ENCODE measurements at places on chromosomes 16 and 17.
A peak's percentile ranks its signal among the peaks of the same experiment; 100 is the strongest.

- DNase-seq: no peak
These were observed 10.7 kb upstream of the EPOP start for GRCh38 chr17:38685491-38685890.

DNA sequence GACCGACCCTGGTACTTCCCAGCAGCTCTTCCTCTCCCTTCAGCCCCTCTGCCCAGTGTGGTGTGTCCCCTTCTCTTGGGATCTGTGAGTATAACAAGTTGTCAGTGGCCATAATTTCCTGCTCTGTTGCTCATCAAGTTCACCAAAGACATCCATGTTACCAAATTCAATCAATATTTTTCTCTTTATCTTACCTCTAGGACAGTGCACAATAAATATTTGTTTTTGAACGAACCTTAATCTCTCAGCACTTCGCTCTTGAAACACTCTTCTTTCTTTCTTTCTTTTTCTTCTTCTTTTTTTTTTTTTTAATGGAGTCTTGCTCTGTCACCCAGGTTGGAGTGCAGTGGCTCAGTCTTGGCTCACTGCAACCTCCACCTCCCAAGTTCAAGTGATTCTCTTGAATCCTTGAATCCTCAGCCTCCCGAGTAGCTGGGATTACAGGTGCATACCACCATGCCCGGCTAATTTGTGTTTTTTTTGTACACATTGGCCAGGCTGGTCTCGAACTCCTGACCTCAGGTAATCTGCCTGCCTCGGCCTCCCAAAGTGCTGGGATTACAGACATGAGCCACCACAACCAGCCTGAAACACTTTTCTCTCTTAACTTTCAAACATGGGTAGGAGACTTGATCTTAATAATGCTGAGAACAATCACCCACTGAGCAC lies 2.7 kb upstream of the UMOD start:
- DNase-seq: no peak

- no peak for DNase-seq
These were observed 19.4 kb downstream of the LYRM9 start for GRCh38 chr17:27873746-27874145.

DNA sequence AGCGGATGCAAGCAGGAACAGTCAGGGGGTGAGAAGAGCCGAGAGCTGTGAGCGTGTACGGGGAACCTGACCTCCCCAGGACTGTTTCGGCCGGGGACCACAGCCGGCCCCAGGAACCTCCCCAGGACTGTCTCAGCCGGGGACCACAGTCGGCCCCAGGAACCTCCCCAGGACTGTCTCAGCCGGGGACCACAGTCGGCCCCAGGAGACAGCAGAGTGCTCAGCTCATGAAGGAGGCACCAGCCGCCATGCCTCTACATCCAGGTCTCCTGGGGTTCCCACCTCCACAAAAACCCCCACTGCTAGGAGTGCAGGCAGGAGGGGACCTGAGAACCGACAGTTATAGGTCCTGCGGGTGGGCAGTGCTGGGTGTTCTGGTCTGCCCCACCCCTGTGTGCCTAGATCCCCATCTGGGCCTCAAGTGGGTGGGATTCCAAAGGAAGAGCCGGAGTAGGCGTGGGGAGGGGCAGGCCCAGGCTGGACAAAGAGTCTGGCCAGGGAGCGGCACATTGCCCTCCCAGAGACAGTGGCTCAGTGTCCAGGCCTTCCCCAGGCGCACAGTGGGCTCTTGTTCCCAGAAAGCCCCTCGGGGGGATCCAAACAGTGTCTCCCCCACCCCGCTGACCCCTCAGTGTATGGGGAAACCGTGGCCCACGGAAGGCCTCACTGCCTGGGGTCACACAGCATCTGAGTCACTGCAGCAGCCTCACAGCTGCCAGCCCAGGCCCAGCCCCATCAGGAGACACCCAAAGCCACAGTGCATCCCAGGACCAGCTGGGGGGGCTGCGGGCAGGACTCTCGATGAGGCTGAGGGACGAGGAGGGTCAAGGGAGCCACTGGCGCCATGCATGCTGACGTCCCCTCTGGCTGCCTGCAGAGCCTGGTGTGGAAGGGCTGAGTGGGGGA lies 4.3 kb downstream of the RHBDF1 start:
- no peak for DNase-seq

DNA sequence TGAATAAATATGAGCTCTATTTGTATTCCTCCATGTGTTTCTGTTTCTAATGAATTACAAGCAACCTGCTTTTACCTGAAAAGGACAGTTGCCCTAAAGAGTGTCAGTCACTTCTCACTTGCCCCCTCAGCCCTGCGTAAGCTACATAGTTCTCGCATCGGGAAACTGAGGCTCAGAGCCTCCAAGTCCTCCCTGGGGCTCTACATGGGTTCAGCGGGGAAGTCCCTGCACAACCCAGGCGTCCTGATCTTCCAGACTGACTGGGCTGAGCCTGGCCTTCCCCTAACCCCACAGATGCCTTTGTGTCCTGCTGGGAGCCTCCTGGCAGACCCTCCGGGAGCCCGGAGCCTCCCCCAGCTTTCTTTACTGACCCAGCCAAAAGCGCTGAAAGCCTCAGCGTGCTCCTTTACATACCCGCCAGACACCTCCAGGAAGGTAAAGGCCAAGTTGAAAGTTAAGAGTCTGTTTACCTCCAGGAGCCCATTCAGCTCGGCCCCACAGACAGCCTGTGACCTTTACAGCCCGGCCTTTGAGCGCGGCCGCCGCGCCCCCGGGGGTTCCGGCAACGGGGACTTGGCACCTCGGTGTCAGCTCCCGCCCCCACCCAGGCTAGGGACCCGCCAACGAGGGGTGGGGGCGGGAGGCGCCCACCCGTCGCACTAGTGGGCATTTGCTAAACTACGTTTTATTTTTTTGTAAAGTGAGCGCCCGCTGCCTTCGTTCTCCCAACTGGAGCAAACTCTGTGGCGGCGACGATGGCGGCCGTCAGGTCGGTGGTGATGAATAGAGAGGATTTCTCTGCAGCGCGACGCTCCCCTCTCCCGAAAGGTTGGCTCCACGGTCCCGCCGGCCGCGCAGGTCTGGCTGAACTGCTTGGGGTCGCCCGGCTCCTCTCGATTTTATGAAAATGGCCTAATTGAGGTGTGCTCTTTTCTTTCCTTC lies 4.4 kb upstream of the HOXB13 start:
- DNase-seq: no peak

DNA sequence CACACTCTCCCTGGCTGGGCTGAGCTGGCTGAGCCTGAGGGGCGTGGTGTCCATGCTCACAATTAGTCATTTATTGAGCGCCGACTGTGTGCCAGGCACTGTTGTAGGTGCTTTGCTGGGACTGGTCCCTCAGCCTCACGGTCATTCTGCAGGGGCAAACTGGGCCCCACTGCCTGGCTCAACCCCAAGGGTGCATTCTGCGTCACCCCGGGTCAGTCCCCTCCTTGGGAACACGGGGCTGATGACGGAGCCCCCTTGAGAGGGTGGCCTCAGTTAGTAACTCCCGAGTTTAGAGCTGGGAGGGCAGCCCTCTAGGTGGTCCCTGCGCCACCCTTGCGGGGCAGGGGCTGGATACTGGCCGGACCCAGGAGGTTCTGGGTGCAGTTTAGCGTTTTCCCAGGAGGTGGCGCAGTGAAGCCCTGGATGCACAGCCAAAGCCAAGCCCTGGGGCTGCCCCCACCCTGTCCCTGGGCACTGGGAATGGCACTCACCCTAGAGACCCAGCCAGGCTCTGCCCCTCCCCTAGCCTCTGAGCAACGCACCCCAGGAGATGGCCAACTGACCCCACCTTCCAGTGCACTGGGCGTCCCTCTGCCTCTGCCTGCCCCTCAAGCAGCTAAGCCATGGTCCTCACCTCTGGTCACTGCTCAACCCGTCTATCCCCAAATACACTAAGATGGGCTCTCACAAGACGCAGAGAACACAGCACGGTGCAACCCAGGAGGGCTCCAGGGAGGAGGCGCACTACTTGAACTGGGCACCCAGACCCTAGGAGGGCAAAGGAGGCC lies 243.2 kb upstream of the GSE1 start:
- peak; percentile 86 for DNase-seq

- no peak for DNase-seq
These were observed 38.9 kb upstream of the ATP2A3 start for GRCh38 chr17:4003131-4003500.

DNA sequence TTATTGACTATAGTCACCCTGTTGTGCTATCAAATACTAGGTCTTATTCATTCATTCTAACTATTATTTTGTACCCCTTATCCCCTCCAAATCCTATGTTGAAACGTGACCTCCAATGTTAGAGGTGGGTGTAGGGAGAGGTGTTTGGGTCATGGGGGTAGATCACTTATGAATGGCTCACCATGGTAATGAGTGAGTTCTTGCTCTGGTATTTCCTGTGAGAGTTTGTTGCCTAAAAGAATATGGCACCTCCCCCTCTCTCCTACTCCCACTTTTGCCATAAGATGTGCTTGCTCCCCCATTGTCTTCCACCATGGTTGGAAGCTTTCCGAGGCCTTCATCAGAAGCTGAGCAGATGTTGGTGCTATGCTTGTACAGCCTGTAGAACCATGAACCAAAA lies 59.3 kb upstream of the BRD7 start:
- no peak for DNase-seq

GRCh38 chr17:65743308-65743655 lies 181.8 kb upstream of the AXIN2 start:
- no peak for DNase-seq

- DNase-seq: no peak
These were observed 20.4 kb upstream of the HOXB13 start for GRCh38 chr17:48748718-48749566.

DNA sequence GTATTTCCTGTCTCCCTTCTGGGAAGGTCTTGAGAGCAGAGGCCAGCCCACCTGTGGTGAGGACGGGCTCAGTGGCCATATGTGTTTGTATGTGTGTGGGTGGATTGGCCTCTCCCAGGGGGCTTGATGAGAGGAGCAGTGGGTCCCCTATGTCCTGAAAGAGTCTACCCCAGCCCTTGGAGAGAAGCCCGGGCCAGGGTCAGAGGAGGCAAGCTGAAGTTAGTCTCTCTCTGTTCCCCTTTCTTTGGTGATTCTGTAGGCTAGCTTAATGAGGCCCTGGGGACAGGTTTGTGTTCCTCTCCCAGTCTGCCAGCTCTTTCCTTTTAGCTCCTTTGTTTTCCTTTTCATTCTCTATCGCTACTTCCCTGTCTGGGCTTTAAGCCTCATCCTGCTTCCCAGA lies 23.8 kb upstream of the NFATC3 start:
- peak; percentile 37 for DNase-seq

DNA sequence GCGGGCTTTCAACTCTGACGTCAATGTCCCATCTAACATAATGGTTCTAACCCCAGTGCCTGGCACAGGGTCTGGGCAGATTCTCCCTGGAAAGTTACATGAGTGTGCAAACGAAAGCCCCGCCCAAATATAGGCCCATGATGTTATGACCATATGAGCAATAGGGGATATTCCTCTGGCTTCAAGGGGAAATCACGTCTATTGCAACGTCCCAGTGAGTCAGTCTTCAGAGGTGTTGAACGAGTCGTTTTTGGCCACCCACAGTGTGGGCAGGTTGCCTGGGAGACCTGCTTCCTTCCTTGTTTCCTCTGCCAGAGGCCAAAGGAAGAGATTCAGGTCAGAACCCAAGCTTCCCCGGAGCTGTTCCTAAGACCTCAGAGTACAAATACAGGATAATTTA lies 30.3 kb downstream of the PIK3R5 start:
- peak; percentile 58 for DNase-seq

- DNase-seq: no peak
These were observed 29.7 kb upstream of the TENT4B start for GRCh38 chr16:50123417-50123816.
